ENCODE measurements at places on chromosomes 7 and 10. TPM values are rescaled to one million over a fixed set of nuclear protein-coding genes. Genes with fewer than 3 reads are reported as not detected.
A peak's percentile ranks its signal among the peaks of the same experiment; 100 is the strongest.

DNA sequence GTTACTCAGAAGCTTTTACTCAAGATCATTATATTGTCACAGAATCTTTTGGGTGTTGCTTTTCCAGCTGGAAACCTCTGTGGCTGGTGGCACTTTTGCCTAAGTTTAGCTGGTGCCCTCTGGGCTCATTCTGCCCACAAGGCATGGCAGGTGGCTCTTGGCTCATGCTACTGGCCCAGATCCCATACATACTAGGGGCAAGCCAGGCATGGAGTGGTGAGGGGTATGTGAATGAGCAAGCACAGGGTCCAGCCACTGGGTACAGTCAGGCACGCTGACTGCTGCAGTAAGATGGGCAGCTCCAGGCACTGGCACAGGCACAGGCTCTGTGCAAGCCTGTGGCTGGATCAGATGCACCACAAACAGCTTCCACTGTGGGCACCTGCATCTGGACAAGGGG is 375.0 kb upstream of the SEMA3C start:
- DNase-seq: no peak

The LRIT1 gene
- not detected for total RNA-seq

The CYP2C19 gene
- not detected for total RNA-seq

DNA sequence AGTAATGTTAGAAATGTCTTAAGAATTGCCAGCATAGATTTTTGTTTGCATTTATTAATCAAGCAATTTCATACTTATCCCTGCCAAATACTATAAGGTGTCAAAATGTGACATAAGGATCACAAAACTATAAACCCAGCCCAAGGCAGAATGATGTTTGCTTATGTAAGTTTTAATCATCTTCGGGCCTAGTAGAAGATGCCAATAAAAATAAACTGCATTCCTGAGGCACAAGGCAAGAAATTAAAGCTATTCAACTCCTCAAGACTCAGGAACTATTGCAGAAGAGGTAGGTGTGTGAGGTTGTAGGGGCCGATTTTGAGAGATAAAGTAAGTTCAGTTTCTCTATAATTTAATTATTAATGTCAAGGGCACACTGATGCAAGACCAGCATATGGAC is 189.4 kb upstream of the AHR start:
- DNase-seq: no peak

GRCh38 chr10:59173414-59173813 is 3.0 kb upstream of the PHYHIPL start:
- no peak for DNase-seq

DNA sequence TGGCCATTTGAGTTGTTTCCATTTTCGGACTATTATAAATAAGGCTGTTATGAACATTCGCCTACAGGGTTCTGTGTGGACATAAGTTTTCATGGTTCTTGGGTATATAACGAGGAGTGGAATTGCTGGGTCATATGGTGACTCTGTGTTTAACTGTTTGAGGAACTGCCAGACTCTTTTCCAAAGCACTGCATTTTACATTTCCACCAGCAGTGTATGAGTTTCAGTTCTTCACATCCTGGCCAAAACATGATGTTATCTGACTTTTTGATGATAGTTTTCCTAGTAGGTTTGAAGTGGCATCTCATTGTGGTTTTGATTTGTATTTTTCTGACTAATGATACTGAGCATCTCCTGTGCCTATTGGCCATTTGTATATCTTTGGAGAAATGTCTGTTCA is 5.4 kb downstream of the SUV39H2 start:
- DNase-seq: no peak

The ALOX5 gene
- not detected for total RNA-seq

DNA sequence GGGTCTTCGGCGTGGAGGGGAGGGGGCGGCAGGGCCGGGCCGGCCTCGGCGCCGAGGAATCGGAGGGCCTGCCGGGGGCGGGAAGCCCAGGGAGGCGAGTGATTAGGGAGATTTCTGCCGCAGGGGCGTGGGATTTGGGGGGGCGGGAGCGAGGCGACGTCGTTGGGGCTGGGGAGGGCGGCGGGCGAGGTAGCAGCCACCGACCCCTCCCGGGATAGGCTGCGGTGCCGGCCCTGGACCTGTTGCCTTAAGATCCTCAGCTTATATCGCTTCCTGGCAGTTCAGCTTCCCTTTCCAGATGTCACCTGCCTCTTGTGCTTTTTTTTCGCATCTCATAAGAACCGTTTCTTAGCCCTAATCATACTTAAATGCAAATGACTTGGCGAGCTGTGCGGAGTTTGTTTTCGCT is 655 bp downstream of the LMTK2 start:
- DNase-seq: peak; percentile 76

GRCh38 chr7:86025807-86026206 is 617.9 kb upstream of the GRM3 start:
- no peak for DNase-seq

The GRID2IP gene
- total RNA-seq: not detected

GRCh38 chr7:3197567-3198213 is 103.4 kb upstream of the SDK1 start:
- DNase-seq: no peak

The HOXA3 gene
- 4.0 TPM for total RNA-seq

DNA sequence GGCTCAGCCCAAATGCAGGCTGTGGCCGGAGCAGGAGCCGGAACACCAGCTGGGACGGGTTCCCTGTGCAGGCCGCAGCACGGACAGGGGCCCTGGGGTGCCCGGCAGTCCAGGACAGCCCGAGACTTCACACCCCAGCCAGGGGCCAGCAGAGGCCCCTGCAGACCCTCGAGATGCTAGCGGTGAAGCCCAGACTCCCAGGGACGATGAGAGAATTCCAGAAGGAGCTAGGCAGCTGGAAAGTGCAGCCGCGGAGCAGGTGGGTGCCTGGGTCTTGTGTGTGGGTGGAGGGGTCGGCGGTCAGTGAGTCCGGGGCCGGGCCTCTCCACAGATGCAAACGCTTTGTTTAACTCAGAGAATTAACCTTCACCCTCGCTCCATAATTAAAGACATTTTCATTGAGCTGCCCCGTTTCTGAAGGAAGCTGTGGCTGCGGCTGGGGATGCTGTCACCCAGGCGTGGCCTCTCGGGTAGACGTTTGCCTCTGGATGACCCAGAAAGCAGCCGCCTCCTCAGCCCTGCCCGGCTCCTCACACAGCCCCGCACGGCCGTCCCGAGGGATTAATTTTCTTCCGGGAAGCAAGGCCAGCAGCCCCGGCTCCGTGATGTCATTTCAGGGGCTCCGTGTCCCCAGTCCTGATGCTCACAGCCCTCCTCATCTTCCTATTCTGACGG is 26.5 kb downstream of the KNDC1 start:
- no peak for DNase-seq

The LIPN gene
- total RNA-seq: not detected

GRCh38 chr10:3099291-3100092 is 32.1 kb downstream of the PFKP start:
- DNase-seq: no peak

The WDR86 gene
- 8.5 TPM for total RNA-seq

The TPST1 gene
- total RNA-seq: 137 TPM

GRCh38 chr10:71864911-71865361 is 13.9 kb upstream of the PSAP start:
- peak; percentile 79 for DNase-seq

DNA sequence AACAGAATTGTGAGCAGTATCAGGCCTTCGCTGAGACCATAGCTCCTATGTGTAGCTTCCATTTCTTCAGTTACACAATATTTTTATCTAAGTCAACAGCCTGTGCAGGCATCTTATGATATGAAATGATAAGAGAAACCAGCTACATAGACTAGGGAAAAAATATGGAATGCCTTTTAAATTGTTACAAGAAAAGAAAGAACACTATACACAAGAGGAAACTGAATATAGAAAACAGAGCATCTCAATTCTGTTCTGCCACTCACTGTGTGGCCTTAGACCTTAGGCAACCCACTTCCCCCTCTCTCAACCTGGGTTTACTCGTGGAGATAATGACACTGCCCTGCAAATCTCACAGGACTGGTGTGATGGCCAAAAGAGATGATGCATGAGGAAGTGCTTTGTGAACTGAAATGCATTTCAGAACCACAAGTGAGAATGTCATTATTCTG is 132.9 kb downstream of the LRRN3 start:
- no peak for DNase-seq

DNA sequence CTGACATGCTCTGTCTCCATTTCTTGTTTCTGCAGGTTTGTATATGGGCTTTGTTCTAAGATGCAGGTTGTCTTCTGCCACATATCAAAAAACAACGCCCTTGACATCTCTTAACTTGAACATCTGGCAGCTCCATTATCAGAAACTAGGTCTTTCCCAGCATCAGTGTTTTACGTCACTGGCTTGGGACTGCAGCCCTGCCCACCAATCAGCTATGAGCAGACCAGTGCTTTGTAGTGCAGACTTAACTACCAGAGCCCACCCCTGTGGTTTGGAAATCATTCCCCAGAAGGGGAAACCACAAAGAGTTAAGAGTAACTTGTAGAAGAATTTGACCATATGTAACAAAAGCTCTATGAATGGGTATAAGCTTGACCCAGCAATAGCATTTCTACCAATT is 132.4 kb downstream of the SEPTIN14 start:
- DNase-seq: peak; percentile 37

DNA sequence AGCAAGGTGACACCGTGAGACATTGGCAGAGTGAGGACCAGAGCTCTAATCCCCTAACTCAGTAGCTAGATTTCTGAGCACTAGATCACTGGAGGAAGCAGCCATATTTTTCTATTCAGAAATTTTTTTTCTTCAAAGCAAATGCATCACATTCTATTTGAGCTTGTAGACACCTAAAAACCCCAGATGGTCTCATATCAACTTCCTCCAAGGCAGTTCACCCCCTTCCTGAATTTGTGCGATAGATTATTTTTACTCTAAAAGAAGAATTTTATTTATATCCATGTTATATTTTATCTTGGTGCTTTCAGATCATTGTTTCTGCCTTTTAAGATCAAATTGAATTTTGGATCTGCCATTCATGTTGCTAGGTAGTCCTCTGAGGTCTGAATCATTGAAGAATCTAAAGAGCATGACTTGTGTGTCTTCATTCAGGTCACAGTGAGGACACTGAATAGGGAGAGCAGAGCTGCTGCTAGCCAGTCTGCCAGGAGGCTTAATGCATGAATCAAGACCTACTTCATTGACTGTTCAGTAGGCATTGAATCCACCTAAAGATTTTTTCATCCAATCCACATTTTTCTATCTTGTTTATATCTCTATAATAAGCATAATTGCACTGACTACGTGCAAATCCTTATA is 92.9 kb upstream of the LRRTM3 start:
- DNase-seq: no peak

The EN2 gene
- total RNA-seq: under 0.01 TPM

The LHFPL3 gene
- not detected for total RNA-seq

DNA sequence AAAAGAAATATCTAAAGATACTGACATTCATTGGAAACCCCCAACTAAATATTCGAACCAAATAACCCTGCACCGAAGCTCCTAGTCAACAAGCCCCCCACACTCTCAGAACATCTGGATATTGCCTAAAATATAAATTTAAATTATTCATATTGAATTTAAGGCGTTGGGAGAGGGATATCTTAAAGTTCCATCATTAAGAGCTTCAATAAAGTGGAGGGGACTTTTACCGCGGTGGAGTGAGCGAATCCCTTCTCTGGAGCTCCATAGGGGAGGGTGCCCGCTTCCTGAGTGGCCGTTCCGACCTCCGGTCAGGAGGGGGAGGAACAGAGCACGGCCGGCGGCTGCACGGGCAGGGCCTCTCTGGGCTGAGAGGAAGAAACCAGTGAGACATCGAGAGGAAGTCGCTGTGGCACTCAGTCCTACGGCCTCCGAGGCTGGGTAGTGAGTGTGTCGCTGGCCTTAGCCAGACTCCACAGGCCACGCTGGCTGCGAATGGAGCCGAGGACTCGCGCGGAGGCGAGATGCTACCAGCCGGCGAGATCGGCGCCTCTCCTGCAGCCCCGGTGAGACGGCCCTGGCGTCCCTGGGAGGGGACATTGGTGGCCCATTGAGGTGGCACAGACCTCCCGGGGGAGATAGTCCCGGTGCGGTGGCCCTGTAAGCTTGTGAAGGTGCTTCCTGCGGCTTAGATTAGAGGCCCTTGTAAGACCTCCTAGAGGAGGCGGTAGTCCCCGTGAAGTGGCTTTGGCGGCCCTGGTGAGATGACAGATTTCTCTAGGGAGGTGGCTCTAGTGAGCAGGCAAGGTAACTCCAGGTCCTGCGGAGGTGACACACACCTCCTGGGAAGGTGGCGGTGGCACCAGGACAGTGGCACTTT is at the start of gene RINT1:
RINT1 (plus strand) TSS at position 410 of the 880 bp plus-strand sequence; CDS start at position 525, 115 bp downstream.
- DNase-seq: peak; percentile 95

DNA sequence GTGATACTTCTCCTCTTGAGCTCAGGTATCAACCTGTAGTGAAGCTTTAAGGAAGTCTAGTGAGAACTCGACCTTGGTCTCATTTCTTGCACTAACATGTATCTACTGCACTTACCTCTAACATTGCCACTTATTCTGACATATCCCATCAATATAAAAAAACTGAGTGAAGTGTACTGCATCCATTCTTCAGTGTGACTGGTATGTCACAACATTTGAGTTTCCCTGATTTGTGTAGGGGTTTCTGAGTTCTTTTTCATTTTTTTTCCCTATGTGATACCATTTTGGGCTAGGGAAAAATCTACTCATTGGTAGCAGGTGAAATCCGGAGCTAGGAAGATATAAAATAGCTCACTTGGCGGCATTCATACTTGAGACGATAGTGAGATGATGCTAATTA is 274.3 kb downstream of the PRKG1 start:
- no peak for DNase-seq

The PTTG1IP2 gene
- not detected for total RNA-seq

- DNase-seq: no peak
These were observed 90.0 kb downstream of the GRK5 start for GRCh38 chr10:119297207-119297968.

The AP3M1 gene
- 35.8 TPM for total RNA-seq

GRCh38 chr7:70557338-70557737 is 574.6 kb upstream of the GALNT17 start:
- no peak for DNase-seq

- DNase-seq: peak; percentile 3
These were observed 369 bp downstream of the CALHM3 start for GRCh38 chr10:103478671-103479070.

DNA sequence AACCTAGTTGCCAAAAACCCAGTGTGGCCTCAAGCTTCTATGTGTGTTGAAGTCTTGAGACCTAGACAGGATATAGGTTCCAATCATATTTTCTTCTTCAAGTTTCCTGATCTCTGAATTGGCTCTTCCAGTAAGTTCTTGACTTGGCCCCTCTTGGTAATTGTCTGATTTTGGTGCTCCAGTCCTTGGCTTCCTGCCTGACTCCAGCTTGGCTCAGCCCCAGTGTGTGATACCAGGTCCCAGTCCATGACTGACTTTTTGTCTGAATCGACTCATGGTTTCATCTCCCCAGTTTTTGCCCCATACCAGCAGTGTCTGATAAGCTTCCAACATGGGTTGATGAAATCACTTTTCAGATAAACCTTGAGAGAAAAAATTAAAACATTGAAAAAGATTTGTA is 72.3 kb downstream of the FAS start:
- no peak for DNase-seq

GRCh38 chr10:76309070-76309469 is 877.6 kb downstream of the LRMDA start:
- no peak for DNase-seq

DNA sequence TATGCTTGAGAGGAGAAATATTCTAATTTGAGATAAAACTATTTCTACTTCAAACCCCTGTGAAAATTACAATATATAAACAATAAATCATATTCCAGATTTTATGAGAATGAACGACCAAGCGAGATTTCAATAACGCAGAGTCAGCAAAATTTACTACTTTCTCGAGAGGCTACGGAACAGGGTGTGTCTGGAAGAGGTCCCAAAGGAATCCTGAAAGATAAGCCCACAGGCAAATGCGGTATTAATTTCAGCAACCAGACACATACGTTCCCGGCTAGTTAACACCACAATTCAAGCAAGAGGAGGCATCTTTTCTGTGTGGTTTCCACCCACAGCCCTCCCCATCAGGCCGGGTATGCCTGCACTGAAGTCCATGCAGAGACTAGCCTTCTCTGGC is 26.4 kb downstream of the BEND7 start:
- DNase-seq: no peak

Measured in osteoblast (primary cell).